PC-9 (cell line): ENCODE measurements at places on chromosomes 5 and 9. TPM values are rescaled to one million over a fixed set of nuclear protein-coding genes. Genes with fewer than 3 reads are reported as not detected.

GRCh38 chr9:134487066-134487710, 154.4 kb upstream of the COL5A1 start:
- no peak for DNase-seq

The PRDM9 gene
- total RNA-seq, result not detected in 2 replicates

The GADD45G gene
- 2.4 and 2.9 TPM in 2 replicates for total RNA-seq

DNA sequence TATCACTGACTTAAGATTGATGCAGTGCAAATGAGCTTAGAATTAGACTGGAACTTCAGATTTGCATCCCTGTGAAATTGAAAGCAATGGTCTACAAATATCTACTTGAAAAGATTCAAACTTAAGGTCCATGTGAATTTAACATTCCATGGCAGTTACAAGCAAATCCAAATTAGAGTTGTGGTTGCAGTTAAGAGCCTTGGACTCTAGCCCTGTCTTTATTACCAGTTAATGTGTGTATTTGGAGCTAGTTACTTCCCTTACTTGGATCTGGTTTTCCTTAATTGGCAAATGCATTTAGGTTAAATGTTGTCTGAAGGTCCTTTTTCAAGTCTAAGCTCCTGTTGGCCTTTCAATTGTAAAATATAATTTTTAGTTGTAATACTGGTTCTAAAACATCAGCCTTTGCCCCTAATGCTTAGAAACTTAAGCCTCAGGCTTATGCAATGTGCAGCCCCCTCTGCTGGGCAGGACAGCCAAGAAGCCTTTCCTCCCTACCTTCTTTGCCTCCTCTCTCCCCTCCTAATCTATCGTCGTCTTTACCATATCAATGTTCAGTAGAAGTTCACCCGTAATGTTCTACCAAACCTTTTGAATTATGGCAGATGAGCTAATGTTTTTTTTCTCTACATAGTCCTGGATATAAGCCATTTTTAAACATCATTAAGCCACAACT, 59.5 kb downstream of the ERMP1 start:
- no peak for DNase-seq
